ENCODE measurements at places on chromosomes 16 and 17.

DNA sequence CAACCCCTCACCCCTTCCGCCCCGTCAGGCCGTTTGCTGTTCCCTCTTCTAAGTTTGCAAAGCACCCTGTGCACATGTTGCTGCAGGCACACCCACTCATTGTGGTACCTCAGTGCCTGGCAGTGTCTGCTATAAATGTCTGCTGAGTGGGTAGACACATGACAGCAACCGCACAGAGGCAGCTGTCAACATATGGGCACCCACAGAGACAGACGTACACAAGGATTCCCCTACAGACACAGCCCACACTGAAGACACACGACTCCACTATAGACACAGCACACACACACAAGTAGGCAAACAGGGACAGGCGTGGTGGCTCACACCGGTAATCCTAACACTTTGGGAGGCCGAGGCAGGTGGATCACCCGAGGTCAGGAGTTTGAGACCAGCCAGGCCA lies 17.8 kb upstream of the CRK start:
- no peak for DNase-seq

- no peak for DNase-seq
Measured at GRCh38 chr16:83248735-83249463, 558.9 kb upstream of the HSBP1 start.

DNA sequence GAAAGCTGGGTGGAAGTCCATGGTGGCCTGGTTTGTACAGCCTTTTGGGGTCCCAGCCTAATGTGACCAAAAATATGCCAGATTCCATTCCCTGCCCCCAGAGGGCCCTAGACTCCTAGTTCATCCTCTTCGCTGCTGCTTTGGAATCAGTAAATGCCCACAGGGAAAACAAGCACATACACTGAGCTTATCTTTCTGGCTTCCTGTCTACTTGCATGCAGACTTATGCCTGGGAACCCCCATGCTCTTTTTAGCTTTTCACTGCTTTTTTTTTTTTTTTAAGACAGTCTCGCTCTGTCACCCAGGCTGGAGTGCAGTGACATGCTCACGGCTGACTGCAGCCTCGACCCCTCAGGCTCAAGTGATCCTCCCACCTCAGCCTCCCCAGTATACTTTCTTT lies 6.2 kb upstream of the CD300LG start:
- DNase-seq = peak; percentile 52

DNA sequence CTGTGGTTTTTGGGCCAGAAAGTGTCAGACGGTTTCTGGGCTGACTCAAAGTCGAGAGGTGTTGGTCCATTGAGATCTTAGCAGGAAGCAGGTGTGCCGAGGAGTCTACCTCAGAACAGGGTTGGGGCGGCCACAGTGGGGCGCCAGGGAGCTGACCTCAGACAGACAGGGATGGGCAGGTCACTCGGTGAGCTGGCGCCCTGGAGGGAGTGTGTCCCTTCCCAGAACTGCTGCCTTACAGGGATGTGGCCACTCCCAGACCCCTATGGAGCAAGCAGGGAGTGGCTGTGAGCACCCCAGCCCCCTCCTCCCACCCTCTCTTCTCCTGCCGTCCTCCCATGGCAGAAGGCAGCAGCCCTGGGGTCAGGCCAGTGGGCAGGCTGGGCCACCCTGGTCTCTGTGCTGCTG lies 14.0 kb upstream of the DPEP1 start:
- peak; percentile 70 for DNase-seq

- DNase-seq = no peak
Measured at GRCh38 chr16:27947696-27948095, 115.8 kb downstream of the GSG1L start.

- no peak for DNase-seq
Measured at GRCh38 chr17:37045351-37045922, 96.7 kb downstream of the AATF start.

DNA sequence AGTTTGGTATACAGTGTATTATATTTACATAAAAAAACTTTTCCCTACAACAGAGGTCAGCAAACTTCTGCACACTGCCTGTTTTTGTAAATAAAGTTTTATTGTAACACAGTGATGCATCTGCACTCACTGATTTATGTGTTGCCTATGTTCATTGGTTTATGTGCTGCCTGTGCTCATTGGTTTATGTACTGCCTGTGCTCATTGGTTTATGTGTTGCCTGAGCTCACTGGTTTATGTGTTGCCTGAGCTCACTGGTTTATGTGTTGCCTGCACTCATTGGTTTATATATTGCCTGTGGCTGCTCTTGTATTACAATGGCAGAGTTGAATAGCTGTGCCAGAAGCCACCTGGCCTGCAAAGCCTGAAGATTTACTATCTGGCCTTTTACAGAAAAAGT lies 81.6 kb downstream of the MYH11 start:
- DNase-seq = peak; percentile 13

DNA sequence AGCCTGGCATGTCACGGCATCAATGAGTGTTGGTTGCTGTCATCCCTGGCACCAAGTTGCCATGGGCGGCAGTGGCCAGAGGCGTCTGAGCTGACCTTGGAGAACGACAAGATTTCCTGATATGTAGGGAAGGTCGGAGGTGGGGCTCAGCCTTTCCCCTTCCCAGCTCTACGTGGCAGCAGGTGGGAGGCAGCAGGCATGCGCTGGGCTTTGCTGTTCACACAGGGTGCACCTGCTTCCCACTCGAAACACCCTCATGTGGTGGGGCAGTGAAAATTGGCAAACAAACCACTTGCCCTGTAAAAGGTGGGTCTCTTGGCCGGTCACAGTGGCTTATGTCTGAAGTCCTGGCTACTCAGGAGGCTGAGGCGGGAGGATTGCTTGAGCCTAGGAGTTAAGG lies 12.3 kb upstream of the TFAP4 start:
- DNase-seq = no peak

GRCh38 chr17:73560661-73561060 lies 83.6 kb downstream of the SDK2 start:
- DNase-seq = no peak

- DNase-seq = no peak
Measured at GRCh38 chr17:5561736-5562571, 22.4 kb downstream of the NLRP1 start.

DNA sequence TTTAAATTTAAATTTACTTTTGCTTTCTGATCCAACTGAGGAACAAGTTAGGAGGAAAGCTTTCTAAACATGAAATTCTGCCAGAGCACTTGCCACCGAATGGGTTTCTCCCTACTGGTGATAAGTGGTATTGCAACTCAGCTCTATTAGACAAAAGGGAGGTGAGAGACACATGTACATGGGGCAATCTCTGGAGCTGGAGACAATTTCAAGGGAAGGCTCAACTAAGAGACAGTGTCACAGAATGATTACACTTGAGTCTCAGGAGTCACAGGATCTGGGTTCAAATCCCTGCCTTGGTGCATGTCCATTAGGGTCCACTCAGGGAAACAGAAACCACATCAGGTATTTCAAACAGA lies 37.4 kb downstream of the SOCS1 start:
- DNase-seq = no peak

DNA sequence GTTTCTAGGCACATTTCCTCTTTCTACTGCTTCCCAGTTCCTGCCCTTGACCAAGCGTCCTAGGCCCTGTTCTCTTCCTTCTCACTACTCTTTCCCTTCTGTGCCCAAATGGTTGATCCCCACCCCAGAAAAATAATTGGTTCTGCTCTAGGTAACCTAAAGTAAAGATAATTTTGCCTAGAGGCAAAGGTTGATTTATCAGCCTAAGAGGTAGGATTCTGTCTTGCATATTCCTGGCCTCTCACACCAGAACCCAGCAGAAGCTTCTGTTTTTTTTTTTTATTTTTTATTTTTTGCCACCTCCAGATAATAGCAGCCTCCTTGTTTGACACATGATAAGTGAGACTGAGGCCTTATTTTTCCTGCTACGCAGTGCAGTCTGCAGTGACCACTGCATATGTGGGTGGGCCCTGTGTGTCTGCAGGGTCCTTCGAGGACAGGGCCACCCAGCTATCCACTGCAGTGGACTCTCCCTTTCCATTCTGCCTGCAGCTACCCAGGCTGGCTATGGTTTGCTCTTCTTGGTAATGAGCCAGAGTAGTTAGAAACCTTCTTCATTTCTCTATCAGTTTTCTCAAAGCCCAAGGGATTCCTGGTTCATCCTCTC lies 701 bp downstream of the PIPOX start:
- DNase-seq = no peak

DNA sequence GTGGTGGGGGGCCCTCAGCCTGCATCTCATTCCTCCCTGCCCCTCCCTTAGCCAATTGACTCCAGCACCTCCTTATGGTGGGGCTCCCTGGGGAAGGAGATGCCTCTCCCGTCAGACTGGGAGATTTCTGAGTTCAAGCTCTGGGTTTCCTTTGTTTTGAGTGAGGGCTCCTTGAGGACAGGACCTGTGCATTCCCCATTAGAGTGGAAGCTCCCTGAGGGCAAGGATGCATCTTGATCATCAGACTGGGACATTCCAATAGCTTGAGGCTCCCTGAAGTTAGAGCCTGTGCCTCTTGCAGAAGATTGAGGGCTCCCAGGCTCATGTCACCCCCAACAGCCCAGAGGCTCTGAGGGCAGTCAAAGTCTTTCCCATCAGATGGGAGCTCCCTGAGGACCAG lies 23.6 kb downstream of the TNS4 start:
- DNase-seq = no peak

- peak; percentile 71 for DNase-seq
Measured at GRCh38 chr16:68378436-68379415, 67.9 kb downstream of the PRMT7 start.

- DNase-seq = peak; percentile 19
Measured at GRCh38 chr17:70636517-70637133, 467.3 kb downstream of the KCNJ2 start.

- DNase-seq = peak; percentile 83
Measured at GRCh38 chr16:68445458-68445857, 2.9 kb downstream of the SMPD3 start.

DNA sequence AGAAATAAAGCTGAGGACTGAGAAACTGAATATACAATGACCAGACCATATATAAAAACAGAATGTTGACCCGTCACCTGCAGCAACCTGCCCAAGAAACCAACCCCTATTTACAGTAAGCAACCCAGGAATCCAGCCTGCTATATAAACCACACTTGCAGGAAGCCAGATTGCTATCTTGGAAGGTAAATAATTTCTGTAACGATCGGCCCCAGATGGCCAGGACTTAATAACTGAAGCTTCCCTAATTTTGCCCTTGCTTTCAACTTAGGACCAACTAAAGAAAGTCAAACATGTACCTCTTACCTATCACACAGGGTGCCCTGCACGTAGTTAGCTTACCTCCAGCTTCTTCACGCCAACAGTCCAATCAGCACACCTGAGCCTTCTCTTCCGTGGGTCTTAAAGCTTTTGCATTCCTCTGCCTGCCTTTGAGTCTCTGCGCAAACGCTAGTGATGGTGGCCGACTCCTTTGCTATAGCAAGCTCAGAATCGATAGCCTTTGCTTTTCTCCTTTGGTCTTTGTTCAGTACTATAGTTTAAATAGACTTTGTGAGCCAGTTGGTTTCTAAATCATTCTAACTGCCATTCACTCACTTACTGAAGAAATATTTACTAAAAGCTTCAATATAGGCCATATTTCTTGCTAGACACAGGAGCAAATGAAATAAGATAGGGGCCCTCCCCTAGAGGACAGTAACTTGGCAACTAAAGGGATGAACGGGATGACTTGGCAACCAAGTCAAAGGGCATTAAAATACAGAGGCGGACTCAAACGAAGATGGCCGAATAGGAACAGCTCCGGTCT lies 31.3 kb downstream of the MPHOSPH6 start:
- DNase-seq = no peak

- no peak for DNase-seq
Measured at GRCh38 chr16:28494121-28494851, at the start of gene APOBR. APOBR (plus strand) TSS chr16:28494643; CDS start chr16:28494682, 39 bp downstream.

GRCh38 chr17:2789700-2790099 lies 6.5 kb upstream of the RAP1GAP2 start:
- DNase-seq = no peak

DNA sequence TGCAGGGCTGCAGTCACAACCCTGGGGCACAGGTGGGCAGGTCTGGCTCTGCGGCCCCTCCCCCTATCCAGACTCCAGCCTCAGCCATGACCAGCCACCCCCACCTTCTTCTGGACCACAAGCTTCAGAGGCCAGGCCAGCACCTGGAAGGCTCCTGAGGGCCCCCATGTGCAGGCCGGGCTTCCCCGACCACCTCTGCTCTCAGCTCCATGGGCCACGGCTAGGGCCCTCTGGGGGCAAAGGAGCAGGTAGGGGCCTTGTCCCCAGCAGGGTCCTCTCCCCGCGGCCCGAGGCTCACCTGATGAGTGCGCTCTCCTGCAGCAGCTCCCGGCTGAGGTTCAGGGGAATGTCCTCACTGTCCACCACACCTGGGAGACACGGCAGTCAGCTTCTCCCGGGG lies 16.9 kb downstream of the DNASE1 start:
- DNase-seq = no peak

DNA sequence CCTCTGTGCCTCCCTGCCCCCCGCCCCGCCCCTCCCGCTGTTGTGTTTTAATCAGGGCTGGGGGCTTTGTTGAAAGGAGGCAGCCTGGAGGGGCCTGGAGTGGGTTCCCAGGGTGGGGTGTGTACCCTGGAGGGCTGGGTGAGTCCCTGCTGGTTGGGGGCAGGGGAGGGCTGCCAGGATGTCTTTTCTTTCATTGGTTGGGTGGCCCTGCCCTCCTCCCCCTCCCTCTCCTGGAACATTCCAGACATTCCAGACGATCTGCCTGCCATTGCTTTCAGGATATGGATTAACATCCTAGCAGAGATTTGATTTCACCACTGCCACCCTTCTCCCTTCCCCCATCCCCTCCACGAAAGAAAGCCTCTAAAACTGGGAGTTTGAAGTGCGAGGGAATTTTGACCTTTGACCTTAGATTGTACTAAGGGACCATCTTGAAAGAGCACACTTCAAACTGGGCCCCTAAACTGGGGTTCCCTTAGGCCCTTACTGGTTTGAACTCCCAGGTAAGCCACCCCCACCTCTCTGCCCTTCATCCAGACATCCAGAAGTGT lies 25.3 kb downstream of the IGF2BP1 start:
- DNase-seq = no peak

GRCh38 chr16:84650062-84650991 lies 2.0 kb downstream of the KLHL36 start:
- no peak for DNase-seq

DNA sequence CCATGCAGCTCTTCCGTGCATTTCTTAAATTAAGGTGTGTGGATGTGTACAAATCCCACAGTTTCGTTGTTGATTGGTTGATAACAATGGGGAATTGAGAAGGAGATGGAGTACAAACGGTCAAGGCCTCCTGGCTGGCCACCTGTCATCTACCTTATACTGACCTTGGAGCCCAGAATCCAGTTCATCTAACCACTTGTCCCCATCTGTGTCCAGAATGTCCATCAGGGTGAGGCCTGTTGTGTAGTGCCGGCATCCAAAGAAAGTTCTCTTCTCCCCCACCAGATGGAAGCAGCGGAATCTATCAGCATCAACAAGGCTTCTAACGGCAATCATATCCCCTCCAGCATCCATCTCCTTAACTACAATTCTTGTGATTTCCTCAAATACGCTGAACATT lies 1.5 kb downstream of the GSDMB start:
- DNase-seq = no peak

- DNase-seq = no peak
Measured at GRCh38 chr16:22093996-22094395, 1.7 kb downstream of the VWA3A start.

- no peak for DNase-seq
Measured at GRCh38 chr16:7566360-7566759, 233.7 kb downstream of the RBFOX1 start.
